ENCODE measurements at places on chromosomes 5 and 9.

DNA sequence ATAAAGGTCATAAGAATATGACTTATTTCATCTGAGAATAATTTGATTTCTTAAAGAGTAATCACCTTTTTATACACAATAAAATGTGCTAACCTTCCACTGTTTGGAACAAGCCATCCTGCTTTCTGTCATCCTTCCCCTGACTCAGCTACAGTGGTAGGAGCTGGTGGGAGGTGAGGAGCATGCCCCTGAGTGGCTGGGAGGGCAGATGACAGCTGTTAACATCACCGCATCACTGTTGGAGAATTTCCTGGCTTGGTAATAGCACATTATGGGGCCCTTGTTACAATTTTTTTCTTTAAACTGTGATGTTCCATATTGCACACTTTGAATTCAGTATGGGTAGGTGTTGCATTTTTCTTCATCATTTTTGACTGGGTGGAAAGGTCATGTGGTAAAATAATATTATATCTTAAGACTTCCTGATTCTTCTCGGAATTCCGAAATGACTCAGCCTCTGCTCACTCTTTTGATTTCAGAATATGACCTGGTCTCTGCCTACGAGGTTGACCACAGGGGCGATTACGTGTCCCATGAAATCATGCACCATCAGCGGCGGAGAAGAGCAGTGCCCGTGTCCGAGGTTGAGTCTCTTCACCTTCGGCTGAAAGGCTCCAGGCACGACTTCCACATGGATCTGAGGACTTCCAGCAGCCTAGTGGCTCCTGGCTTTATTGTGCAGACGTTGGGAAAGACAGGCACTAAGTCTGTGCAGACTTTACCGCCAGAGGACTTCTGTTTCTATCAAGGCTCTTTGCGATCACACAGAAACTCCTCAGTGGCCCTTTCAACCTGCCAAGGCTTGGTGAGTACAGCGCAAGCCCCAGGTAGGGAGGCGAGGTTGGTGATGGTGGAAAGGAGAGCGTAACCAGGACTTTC lies 5.8 kb downstream of the ADAMTS16 start:
- DNase-seq: no peak

- no peak for DNase-seq
These were observed 49.9 kb downstream of the ISL1 start for GRCh38 chr5:51433052-51433710.

DNA sequence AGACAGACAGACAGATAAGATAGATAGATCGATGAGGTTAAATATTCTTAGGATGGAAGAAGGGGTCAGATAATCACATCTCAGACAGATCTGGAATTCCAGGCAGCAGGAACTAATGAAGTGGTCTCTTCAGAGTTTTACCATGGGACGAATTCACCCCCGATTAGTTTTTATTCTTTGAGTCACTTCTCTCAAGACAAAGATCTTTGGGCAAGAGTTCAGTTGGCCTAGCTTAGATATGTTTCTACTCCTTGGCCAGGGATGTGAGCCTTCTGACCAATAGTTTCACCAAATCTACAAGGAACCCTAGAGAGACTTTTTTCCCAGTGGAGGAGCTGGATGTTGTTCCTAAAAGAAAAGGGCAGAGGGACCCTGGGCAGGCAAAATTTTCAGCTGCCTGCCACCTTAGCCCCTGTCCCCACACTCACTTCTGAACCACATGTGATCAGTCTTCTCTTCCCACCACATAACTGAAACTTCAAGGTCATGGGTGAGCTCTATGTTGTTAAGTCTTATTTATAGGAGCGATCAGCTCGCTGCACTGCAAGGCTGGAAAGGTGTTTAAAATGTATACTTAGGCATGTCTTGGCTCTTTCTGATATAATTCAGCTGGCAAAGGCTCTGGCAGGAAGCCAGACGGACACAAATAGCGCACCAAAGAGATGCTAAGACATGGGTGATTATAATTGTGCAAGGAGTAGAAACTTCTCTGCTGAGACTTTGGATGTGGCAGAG lies 132.9 kb downstream of the PALM2AKAP2 start:
- DNase-seq: no peak

DNA sequence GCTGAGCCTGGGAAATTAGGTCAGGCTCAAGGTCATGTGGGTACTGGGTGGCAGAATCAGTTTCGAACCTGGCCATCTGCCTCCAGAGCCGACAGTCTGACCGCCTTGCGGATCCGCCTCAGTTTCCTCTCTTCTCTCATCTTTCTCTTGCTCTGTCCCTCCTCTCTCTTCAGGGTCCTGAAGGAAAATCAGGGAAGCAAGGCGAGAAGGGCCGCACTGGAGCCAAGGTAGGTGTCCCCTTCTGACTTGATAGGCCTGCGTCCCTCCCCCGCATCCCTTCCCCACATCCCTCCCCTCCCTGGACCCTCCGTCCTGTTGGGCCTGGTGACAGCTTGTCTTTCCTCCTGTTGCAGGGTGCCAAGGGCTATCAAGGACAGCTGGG lies 40.8 kb upstream of the ORM1 start:
- no peak for DNase-seq

GRCh38 chr9:83219154-83219923 lies 156.4 kb upstream of the RASEF start:
- DNase-seq: peak; percentile 28

DNA sequence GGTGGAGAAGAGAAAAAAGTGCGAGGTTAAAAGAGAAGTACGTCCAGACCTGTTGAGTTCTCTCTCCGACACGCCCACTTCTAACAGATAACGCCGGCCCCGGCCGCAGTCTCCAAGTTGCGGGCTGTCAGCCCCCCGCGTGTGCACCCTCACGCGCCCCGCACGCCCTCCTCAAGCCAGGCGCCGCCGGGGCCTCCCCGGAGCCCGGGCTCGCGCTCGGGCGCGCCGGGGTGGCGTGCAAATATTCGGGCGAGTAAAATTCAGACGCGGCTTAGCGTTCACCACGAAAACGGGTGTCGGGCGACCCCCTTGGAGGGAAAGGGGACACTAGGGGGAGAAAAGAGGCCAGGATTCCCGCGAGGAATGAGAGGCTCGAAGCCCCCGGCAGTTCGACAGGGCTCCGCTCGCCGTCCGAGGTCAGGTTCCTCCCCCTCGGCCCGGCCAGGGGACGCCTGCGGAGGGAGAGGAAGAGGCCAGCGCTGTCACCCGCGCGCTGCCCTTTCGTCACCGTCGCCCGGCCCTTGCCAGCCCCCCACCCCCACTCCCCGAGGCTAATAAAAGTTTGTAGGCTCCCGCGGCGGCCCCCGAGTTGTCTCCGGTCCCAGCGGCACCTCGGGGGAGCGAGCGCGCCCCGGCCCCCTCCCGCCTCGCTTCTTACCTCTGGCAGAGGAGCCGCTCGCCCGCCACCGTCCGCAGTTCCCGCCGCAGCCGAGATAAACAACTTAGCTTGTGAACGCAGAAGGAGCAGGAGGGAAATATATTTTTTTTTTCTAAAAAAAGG lies 743 bp downstream of the NR3C1 start:
- peak; percentile 52 for DNase-seq

- DNase-seq: no peak
These were observed 59.8 kb downstream of the NDFIP1 start for GRCh38 chr5:142168365-142168764.

DNA sequence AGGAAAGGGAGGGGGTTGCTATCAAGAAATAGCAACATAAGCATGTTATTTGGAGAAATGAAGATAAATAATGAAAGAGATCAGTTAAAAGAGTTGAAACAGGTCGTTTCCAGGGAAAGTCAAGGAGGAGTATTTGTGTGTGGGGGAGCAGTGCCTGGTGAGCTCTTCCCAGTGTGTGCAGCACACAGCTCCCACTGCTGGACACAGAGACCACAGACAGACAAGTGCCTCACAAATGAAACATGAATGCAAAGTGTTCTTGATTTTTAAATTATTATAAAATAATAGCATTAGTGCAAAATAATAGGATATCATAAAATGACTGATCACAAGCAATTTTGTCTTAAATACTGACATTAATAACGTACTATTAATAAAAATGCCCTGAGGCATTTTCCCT lies 40.8 kb downstream of the LIFR start:
- no peak for DNase-seq

DNA sequence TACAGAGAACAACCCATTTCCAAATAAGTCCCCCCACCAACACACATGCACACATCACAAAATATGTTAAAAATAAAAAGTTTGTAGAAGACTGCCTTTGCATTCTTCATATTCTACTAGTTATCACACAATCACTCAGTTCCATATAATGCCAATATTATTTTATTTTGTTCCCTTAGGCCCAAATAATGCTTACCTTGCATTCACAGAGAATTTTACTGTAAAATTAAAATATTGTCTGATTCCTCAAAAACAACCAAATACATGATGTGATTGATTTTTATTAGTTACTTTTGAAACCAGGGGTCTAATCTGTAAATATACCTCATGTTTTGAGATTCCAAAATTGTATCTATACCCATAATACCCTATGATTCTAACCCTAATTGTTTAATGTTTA lies 536.9 kb downstream of the CDH12 start:
- no peak for DNase-seq

GRCh38 chr9:69899491-69899890 lies 78.9 kb downstream of the CFAP95 start:
- DNase-seq: no peak

DNA sequence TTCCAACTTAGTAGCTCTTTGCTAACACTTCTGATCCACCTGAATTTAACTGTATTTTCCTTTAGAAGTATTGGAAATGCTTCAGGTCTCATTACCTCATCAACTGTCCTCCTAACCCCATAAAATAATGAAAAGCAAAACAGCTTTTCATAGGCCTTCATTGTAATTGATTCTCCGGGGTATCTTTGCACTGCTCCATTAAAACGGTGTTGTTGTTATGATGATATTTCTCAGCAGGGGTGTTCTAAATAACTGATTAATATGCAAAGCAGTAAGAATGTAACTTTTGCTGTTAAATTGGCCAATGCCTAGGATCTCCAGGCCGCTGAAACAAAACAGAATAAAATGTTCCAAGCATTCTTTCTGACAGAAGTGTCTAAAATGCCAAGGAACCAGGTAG lies 1983.2 kb downstream of the EFNA5 start:
- no peak for DNase-seq

DNA sequence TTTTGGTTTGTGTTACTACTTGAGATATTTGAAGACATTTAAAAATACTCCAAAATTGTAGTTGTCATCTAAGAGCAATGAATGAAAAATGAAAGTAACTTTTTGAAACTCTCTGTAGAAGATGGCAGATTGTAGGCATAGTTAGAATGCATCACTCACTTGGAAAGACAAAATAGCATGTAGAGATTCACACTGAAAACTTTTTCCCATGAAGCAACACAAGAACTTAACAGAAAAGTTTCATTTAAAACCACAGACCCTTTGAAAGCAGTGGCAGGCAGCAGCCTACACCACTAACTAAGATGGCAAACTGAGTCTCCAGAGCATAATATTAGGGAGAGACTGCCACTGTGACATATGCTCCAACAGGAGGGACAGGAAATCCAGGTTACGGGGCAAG lies 18.9 kb upstream of the FAM174A start:
- DNase-seq: no peak

- DNase-seq: no peak
These were observed 4.0 kb downstream of the ETF1 start for GRCh38 chr5:138538943-138539627.

DNA sequence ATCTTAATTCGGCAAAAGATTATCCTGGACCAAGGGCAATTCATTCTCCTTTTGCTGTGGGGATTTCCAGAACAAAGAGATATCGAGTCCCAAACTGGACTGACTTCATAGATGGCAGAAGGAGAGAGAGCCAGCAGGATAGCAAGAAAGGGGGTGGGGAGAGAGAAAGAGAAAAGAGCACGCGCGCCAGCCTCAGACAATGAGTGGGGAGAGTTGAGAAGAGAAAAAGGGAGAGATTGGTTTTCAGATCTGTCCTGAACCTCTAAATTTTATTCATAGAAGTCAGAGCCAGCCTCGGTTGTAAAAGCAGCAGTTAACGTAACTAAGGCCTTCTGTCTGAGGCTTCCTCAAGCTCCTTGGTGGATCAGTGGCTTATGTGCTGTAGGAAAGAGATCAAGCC lies 55.3 kb upstream of the ALDH1B1 start:
- DNase-seq: no peak

DNA sequence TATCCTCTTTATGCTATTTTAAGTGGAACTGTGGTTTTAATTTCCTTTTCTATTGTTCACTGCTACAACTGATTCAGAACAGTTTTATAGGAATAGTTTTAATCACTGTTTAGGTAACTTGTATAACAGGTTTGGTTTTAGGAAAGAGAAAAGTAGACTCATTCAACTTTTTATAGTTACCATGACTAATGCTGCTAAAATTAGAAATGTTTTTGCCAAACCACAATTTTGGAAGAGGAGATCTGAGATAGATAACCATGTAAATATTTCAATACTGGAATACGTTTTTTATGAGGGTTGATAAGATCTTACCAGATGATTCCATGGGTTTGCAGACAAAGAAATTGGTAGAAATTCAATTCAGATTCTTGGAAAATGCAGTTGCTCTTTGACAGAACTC lies 404.6 kb upstream of the ARRDC3 start:
- no peak for DNase-seq

- DNase-seq: no peak
These were observed 106.7 kb downstream of the PCSK5 start for GRCh38 chr9:75997206-75997605.

DNA sequence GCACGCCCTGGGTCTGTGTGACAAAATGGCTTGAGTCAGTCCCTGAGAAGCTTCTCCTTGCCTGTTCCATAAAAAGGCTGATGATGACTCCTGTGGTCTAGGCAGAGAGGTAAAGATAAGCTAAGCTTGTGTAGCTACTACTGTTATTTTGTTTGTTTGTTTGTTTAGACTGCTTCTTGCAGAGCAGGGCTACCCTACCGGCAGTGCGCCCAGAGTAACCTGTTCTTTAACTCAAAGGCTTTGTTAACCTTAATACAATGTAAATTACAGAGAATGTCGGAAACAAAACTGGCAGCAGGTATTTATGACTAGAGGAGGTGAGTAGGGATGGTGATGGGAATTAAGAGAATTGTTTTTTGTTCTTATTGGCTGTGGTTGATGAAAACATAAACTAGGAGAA lies 87.6 kb downstream of the F2RL2 start:
- DNase-seq: no peak

- DNase-seq: no peak
These were observed 639.4 kb downstream of the PDE4D start for GRCh38 chr5:59254055-59254687.

DNA sequence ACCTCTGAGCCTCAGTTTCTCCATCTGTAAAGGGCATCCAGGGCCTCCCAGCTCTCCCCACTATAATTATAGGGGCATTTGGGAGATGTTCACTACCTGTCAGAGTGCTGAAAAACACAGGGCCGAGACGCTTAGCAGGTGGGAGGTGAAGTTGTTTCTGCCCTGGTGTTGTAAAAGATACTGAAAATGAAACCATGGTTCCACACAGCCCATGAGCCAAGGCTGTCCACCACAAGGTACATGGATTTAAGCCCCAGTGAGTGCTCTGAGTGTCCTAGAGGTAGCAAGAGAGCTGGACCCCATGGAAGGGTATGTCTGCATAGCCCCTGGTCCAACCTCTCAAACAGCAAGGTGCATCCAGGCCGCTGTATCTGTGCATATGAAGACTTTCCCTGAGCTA lies 137.5 kb downstream of the C5orf15 start:
- DNase-seq: no peak

GRCh38 chr5:128329386-128329939 lies 208.6 kb downstream of the FBN2 start:
- DNase-seq: no peak

Data from germinal center (tissue), 1 donor.